ENCODE measurements at places on chromosomes 5 and 9.

- no peak for DNase-seq
Observed at GRCh38 chr9:71774920-71775319, 6.6 kb upstream of the CEMIP2 start.

- no peak for DNase-seq
Observed at GRCh38 chr5:161676103-161676502, 9.4 kb upstream of the GABRA6 start.

GRCh38 chr5:73369278-73369677 is 79.3 kb downstream of the FOXD1 start:
- DNase-seq, result no peak

- DNase-seq, result no peak
Observed at GRCh38 chr9:136046554-136046920, 48.6 kb downstream of the NACC2 start.

DNA sequence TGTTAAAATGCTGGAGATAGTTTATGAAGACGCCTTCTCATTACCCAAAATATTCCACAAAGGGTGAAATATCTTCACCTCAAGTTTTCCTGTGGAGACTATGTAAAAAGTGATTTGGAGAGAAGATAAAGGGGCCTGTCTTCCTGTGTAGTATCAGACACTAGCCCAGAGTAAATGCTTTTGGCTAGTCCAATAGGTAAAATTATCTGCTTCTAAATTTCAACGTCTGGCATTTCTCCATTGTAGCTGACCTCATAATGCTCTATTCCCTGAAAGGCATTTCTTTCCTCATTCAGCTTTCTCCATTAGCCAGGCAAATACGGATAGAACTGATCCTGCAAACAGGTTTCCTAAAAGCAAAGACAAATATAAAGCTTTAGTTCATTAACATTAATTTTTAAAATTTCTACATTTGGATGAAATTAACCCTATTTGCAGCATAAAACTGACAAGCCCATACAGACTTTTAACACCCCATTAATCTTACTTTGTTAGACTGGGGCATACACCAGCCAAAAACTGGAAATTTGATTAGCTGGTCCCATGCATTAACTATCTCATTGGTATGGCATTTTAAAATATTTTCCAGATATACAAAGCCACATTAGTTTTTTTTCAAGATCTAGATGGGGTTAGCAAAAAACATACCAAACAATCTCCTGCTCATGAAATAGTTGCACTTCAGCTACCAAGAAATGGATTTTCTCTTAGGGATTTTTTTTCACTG is 548.8 kb downstream of the EFNA5 start:
- DNase-seq, result no peak

- no peak for DNase-seq
Observed at GRCh38 chr9:88837731-88838130, 153.5 kb upstream of the S1PR3 start.

- DNase-seq, result no peak
Observed at GRCh38 chr5:96752341-96753016, 55.3 kb downstream of the ERAP1 start.

GRCh38 chr5:132411304-132412013 is 41.9 kb downstream of the SLC22A5 start:
- no peak for DNase-seq

DNA sequence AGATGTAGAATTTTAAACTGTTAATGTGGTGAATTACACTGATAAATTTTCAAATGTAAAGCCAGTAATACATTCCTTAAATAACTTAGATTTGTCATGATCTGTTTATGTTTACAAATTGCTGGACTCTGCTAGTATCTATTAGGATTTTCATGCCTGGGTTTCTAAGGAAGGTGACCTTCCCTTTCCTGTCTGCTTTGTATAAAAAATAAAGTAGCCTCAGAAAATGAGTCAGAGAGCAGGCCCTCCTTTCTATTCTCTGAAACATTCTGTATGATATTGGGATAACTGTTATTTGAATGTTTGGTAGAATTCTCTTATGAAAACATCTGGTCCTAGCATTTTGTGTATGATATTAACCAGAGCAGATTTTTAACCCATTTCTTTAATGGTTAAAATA is 255.3 kb downstream of the SYK start:
- no peak for DNase-seq

DNA sequence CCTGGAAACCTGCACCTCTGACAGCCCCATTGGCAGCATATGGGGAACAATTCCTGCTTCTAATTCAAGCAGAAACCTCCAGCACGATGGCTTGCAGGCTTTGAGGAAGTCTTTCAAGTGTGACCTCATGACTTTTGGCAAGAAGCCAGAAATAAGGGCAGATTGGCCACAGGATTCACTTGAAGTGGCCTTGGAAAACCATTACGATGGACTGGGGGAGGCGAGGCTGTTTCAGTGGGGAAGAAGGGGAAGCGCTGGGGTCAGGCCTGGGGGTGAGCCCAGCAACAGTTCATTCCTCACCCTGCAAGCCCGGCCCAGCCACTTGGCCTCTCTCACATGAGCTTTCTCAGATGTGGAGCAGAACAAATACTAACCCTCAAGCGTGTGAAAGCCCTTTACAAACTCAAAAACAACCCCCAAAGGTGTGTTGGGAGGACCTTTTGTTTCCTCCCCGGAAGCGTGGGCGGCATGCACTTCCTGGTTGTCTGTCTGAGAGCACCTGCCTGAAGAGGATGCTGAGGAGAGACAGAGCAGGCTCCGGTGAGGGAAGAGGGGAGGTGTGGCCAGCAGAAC is 26.9 kb upstream of the EEIG1 start:
- DNase-seq, result no peak

- no peak for DNase-seq
Observed at GRCh38 chr5:10474521-10475075, 32.9 kb downstream of the ROPN1L start.

- DNase-seq, result no peak
Observed at GRCh38 chr9:81848472-81848871, 79.8 kb upstream of the SPATA31D4 start.

DNA sequence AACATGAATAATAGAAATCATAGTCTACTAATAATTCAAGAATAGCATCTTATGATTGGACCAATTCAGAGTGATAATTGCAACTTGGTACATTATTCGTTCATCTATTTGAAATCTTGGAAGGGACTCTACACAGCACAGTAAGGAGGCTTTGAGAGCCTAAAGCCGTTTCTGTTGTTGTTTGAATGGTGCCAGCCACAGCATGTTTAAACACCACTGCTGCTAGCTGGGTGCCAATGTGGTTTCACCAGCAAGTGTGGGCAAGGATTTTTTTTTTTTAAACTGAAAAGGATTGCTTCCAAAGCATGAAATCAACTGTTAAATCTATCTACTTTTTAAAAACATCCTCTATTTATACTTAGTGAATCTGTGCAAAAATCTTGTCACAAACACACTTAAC is 253.9 kb upstream of the MAP3K1 start:
- DNase-seq, result no peak

DNA sequence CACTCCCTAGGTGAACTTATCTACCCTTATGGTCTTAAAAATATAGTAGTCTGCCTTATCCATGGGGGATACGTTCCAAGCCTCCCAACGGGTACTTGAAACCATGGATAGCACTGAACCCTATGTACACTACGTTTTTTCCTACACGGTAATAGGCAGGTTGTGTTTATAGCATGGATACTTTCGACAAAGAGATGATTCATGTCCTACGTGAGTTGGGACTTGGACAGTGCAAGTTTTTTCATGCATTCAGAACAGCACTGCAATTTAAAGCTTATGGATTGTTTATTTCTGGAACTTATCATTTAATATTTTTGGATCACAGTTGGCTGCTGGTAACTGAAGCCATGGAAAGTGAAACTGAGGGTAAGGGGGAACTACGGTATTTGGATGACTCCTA is 88.1 kb downstream of the CNTLN start:
- no peak for DNase-seq

DNA sequence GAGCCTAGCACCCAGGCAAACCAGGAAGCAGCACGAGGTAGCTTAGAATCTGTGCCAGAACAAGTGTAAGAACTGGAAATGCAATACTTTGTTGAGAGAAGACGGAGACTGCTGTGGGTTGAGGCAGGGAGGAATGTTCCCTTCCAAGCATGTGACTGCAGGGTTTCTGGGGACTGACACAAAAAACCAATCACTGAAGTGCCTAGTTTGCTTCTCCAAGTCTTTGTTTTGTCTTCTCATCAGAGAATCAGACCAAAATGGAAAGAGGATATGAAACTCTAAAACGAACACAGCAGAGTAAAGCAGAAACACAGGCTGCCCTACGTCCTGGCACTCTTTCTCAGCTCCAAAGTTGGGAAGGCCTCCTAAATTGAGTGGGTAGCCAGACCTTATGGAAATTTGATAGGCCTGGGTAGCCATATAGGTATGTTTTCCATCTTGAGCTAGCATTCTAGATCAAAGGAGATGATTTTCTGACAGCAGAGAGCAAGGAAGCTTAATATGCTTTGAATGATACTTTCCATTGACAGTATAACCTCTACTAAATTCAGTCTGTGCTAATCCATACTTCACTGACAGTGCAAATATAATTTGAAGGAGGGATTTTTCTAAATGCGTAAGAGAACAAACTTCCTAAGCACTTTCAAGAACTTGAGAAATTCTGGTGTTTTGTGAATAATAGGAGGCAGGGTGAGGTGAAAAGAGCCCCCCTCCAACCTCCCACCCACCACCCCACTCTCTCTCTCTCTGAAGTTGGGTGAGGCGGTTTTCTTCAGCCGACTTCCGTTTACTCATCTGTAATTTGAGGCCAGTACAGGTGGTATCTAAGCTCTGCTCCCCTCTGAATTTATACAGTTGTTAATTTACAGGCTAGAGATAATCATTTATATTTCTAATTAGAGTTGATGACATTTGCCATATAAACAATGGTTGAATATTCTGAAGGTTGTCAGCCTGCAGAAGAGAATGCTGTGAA is 5.5 kb downstream of the ADRB2 start:
- no peak for DNase-seq

- DNase-seq, result no peak
Observed at GRCh38 chr9:97563458-97564135, 62.1 kb downstream of the TMOD1 start.

DNA sequence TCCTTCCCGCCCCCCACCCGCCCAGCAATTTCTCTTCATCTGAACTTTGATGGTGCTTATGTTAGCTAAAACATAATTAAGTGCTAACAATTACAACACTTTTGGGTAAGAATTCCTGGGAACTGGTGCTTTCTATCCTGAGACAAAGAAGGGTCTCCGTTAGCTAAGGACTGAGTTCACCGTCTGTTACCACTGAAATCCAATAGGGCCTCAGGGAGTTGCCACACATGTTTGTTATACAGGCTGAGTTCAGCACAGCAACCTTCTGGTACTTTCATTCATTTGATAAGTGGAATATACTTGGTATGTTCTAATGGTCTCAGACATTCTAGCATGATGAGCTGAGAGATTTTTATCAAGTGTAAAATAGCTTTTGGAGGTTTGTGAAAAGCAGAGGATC is 437.9 kb downstream of the EFNA5 start:
- no peak for DNase-seq

- DNase-seq, result no peak
Observed at GRCh38 chr9:28922891-28923290, 1349.6 kb upstream of the C9orf72 start.

DNA sequence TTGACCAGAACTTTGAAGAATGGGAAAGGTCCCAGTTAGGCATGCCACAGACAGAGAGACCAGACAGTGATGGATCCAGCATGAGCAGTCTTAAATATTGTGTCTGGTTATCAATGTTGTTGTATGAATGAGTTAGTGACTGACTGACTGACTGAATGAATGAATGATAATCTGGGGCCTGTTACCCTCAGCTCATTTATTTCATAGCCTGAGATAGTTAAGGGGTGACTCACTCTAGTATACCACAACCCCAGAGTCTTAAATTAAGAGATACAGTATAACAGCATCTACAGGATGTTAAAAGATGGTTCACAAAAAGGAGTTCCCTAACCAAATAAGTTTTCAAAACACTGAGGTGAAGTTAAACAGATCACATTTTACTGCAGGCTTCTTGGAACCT is 133.5 kb downstream of the SGCD start:
- no peak for DNase-seq

- no peak for DNase-seq
Observed at GRCh38 chr9:110975969-110976368, 62.3 kb downstream of the LPAR1 start.

- DNase-seq, result no peak
Observed at GRCh38 chr5:53893626-53894025, 333.2 kb downstream of the NDUFS4 start.
